ENCODE measurements at places on chromosomes 3 and 15.

DNA sequence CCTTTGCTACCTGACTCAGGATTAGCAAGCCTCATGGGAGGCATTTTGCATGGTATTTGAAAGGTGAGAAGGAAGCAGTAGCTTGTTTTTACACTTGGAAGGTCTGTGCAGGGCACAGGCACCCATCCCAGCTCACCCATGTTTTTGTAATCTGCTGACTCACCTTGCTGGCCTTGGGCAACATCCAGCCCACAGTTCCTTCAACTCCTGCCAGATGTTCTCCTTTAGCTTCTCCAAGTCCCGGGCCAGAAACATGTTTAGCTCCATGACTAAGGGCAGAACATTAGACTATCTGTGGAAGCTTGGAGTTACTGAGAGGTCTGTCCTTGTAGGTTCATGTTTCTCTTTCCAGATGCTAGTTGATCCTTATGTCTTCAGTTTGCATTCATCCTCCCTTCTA lies 12.4 kb upstream of the ZNF770 start:
- DNase-seq, result no peak

DNA sequence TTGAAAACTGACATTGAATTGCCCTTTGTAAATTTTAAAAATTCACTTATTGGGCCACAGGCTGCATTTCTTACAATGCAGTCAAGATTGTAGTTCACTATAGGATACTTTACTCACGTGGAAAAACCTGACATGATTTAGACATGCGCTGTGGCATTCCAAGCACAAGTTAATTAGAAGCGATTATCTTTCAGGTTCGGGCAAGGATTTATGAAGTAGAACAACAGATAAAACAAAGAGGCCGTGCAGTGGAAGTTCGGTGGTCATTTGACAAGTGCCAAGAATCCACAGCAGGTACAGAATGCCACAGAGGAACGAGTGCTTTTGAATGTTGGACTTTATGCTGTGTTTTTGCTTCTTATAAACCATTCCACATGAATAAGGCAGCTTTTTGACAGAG lies 37.8 kb downstream of the GPR171 start:
- no peak for DNase-seq

DNA sequence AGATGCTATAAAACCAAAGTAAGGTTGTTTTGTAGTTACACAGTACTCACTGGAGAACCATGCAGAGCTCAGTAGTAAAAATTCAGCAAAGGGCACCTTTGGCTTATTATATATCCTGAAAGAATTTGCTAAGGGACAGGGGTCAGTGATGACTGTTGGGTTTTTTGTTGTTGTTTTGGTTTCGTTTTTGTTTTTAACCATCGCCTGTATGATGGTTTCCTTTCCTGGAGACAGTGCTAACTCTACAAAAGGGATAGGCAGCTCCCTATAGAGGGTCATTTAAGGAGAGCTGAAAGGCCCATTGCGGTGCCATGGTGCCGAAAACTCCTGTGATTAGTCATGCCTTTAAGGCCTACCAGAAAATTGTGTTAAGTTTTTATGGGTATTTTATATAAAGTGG lies 118.2 kb upstream of the GOLIM4 start:
- no peak for DNase-seq

DNA sequence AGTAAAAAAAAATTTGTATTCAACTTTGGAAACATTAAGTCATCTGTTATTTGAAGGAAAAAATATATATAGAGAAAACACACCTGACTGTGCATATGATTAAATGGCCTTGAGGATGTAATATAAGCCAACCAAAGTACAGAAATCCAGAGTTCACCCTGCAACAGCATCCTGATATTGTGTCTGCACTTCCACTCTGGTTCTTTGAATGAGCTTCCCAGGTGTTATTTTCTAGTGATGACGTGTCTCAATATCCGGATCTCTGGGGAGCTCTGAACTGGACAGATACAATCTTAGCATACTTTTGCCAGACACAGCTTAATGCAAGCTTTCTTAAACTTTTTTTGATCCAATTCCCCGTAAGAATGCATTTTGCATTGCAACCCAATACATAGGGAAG lies 19.5 kb upstream of the PIK3CB start:
- peak; percentile 50 for DNase-seq

- no peak for DNase-seq
Observed at GRCh38 chr3:134291319-134292254, 40.9 kb upstream of the RYK start.

DNA sequence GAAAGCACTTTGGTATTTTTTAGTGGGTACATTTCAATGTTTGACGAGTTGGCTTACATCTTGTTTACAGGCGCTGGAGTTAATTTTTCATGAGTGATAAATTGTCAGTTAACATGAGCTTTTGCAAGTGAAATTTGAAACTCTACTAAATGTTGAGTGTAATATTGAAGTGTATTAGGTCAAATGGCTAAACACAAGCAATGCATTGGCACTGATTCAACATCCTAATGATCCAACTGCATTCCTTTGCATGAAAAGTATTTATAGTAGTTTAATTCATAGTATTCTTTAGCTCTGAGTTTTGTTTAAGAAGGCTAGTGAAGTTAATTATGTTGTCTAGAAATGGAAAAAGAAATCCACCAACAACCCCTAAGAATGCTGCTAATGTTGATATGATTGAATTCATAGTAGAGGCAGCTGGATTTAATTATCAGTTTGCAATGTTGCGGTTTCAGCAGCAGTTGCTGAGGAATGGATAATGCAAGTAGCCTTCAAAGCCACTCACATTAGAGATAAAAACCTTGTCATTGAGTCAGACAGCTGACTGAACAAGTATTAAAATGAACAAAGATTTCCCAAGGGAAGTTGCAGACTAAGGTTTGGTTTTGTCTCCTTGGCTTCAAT lies 245.6 kb upstream of the GOLIM4 start:
- no peak for DNase-seq

DNA sequence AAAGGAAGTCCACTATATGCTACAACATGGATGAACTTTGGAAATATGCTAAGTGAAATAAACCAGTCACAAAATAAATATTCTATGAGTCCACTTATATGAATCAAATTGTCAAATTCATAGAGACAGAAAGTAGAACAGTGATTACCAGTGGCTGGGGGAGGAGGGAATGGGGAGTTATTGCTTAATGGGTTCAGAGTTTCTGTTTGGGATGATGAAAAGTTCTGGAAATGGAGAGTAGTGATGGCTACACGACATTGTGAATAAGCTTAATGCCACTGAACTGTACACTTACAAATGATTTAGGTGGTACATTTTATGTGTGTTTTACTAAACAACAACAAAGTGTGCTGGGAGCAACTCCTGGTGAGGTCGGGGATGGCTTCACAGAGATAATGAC lies 38.1 kb downstream of the HOMER2 start:
- no peak for DNase-seq

DNA sequence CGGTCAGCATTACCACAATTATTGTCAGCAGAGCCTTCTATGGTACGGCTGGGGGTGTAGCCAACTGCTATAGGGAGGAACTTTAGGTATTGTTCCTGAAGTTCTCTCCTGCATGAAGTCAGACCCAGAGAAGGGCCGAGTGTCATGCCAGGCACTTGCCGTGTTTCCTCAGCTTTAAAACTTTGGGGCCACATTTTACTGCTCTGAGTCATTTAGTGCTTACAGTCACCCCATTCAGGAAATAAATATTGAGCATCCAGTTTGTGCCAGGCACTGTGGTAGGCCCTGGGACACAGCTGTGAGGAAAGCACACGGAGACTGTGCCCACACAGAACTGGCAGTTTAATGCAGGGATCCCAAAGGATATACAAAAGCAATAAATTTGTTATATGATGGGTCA lies 54.5 kb upstream of the APEH start:
- no peak for DNase-seq

DNA sequence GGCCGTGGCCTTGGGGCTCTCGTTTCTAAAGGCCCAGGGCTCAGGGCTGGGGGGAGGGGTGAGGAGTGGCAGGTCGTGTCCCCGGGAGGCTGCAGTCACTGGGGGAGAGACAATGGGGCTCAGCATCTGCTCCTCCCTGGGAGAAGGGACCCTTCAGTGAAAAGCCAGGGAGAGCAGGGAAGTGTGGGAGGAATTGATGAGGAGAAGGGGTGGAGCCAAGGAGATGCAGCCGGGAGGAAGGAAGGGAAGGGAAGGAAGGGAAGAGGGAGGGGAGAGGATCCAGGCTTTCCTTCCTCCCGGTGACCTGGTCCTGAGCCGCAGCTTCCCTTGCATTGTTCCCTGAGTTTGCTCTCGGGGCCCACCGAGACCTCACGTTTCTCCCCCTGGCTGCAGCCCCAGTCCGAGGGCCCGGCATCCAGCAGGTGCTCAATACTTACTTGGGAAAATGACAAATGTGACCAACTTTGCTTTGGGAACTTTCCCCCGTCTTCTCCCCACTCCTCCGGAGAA lies 1.4 kb upstream of the ZNF710 start:
- no peak for DNase-seq

DNA sequence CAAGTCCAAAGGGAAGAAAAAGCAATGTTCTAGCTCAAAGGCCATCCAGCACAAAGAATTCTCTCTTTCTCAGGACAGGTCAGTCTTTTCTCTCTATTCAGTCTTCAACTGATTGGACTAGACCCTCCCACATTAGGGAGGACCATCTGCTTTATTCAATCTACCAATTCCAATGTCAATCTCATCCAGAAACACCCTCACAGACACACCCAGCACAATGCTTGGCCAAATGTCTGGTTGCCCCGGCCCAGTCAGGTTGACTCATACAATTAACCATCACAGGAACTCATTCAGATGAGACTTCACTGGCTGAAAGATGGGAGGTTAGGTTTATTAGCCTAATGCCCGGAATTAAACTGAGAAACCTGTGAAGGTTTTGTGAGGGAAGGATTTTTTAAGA lies 32.4 kb downstream of the ACAN start:
- no peak for DNase-seq
